ENCODE measurements at places on chromosomes 16 and 17.

DNA sequence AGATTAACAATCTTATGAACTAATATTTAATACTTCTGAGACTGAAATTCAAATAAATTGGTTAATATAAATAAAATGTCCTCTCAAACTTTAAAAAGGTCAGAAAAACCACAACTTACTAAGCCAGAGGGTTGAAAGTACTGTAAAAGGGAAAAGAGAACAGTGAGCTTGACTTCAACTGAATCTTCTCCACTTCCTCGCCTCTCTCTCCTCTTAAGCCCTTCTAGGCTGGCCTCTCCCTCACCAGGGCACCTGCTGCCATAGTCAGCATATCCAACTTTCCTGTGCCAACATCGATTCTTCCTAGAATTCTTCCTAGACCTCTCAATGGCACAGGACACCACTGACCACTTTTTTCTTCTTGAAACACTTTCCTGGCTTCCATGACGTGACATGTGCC is 19.4 kb downstream of the GNA13 start:
- no peak for DNase-seq

DNA sequence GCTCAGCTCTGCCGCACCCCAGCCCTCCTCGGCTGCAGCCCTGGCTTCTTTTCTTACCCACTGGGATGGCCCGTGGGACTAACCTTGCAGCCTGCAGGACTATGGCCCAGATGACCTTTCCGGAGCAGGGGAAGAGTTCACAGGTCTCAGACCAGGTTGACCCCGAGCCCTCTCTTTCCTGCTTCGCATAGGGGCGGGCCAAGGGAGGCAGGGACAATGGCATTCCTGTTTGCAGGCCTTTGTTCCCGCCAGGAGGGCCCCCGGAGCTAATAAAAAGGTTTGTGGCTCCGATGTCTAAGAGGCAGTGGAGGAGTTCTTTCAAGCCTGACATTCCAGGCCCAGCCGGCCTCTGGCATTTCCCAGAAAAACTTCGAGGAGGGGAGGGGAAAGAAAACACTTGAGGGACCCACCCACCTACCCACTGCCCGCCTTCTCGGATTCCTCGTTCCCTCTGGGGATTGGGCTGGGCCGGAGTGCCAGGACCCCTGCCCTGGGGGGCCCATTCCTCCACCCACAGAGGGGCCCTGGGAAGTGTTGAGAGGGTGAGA is 5.8 kb upstream of the SOCS3 start:
- no peak for DNase-seq

DNA sequence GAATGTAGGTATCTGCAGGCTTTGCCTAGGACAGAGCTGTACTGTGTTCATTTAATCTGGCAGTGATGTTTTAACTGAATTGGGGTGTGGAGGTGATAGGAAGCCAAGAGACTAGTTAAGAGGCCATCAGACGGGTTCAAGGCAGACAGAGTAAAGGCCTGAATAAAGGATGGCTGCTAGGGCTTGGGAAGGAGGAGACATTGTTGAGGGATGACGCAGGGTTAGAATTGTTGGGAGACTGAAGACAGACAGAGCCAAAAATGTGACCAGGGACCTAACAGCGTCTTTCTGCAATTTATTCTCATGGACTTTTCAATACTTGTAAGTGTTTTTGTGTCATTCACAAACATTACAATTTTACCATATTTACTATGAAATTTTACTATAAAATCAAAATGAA is 48.6 kb upstream of the MYH10 start:
- DNase-seq, result no peak

DNA sequence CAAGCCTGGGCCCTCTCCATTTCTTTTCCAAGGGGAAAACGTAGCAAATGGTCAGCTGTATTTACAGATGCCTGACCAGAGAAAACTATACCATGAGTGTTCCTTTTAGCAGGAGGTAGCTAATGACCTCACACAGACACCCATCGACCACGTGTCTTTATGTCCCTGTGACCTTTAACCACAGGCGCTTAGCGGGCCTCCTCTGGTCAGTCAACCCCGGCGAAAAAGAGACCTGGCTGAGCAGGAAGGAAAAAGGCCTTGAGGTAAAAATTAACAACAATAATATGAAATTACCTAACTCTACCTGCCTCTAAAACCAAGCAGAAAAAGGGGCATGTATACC is 9.1 kb downstream of the NUDT16L1 start:
- DNase-seq, result no peak

- DNase-seq, result no peak
Measured at GRCh38 chr17:36001110-36001771, at the start of gene CCL15. CCL15 (minus strand) TSS chr17:36001553; CDS start chr17:36001492, 61 bp downstream.

- no peak for DNase-seq
Measured at GRCh38 chr17:49755663-49756283, 8.2 kb downstream of the FAM117A start.

DNA sequence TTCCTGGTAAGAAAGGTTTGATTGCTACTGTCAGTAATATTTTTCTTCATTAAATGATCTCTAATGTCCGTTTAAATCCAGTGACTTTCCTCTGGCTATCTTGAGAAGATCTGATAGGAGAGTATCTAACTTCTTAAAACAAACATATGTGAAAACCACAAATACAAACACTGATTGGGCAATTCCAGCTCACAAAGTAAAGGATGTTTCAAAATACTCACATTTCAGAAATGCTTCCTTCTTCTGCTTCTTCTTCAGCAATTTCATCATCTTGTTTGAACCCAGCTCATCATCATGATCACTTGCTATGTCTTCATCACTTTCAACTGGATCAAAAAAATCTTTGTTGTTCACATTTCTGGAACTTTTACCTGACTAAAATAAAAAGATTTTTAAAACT is 64.3 kb upstream of the RBL2 start:
- no peak for DNase-seq
